ENCODE measurements at places on chromosomes 6 and 20.

DNA sequence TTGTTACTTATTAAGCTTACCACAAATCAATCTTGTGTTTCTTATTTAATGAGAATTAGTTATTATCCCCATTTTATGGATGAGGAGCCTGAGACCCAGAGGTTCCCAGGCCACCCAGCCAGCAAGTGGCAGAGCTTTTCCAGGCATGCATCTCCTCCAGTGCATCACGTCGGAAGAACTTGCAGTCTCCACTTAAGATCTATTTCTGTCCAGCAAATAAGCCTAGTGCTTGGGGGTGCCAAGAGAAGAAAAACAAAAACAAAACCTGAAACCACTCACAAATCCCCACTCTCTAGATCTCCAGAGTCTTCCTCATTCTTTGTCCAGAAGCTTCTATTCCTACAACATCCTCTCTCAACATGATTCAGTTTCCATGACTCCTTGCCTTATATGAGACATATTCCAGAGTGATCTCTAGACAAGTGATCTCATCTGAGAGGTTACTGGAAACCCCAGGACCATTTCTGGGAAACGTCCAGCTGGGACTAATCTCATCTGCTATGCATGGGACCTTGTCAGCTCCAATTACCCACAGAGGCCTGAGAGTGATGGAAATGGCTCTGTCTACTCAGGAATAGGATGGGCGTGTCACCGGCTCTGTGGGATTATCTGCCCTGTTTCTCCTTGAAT is 4.1 kb downstream of the GUCA1B start:
- DNase-seq, result no peak

DNA sequence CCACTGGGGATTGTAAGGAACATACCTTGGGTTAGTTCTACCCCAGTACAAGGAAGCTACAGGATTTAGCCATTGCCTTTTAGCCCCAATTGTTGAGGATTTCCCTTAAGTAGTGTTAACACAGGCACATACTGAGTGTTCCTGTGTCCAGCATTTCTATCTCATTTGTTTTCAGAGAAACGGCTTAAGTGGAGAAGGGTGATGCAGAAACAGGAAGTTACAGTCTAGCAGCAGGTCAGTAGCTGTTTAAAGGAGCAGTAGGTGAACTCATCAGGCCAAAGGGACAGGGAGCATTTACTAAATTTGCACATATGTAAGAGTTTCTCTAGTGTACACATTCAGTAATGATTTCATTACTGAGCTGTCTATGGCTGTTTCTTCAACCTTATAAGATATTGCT is 644.2 kb upstream of the GJE1 start:
- no peak for DNase-seq

DNA sequence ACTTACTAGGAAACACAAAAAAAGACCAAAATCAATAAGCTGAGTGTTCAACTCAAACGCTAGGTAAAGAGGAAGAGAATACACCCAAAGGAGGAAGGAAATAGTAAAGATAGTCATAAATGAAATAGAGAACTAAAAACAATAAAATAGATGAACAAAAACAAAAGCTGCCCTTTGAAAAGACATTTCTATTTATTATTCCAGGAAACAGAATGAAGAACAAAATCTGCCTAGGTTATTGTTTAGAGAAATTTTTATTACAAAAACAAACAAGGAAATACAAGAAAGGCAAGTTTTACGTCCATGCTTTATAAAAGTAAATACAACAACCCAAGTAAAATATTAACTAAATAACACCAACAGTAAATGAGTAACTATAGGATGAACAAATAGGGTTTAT is 20.1 kb downstream of the HLA-DMB start:
- no peak for DNase-seq

- no peak for DNase-seq
Measured at GRCh38 chr6:98924647-98925046, 23.1 kb downstream of the FBXL4 start.

DNA sequence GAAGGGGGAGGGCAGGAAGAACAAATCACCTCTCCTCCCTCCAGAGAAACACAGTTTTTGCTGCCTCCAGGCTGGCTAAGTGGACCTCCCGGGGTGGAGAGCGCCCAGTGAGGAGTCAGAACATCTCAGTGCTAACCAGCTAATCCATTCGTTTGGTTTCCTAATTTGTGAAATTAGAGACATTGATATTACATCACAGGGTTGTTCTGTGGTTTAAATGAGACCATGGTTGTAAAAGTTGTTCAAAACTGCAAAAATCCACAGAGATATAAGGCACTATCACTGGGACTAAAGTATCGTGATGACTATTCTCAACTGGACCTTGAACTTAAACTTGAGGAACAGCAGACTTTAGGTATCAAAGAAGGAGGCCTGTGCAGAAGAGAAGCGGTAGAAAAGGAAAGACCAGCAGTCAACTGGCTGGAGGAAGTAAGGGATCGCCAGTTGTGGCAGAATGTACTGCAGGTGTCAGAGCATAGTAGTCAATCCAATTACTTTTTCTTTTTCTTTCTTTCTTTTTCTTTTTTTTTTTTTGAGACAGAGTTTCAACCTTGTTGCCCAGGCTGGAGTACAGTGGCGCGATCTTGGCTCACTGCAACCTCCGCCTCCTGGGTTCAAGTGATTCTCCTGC is 33.9 kb downstream of the RIPOR2 start:
- DNase-seq, result no peak

DNA sequence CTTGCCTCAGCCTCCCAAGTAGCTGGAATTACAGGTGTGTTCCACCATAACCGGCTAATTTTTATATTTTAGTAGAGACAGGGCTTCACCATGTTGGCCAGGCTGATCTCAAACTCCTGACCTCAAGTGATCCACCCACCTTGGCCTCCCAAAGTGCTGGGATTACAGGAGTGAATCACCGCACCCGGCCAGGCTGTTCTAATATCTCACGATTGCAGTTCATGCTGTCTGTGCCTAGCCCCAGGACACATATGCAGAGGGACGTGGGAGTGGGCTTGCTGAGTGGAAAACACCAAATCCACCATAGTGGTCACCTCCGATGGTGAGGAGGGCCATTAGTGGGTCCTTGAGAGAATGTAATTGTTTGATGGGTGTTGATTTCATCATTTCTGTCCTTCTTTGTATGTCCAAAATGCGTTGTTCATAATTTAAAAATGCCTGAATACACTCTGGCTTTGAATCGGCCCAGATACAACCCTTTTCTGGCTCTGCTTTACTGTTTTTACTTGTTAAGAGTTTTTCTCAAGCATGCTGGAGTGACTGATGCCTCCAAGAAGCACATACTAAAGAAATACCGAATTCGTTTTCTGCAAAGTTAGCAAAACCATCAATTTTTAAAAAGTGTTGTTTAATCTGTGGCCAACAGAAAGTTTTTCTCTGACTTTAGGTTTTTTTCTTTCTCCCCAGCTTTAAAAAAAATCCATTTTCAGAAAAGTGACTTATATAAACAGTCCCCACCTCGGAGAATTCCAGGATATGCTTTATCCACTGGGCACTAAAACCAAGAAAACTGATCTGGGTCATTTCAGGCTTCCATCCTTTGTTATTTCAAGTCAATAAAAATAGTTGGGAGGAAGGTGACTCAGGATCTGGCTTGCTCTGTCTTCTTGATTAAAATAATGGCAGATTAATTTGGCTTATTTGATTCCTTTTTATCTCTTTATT is 18.8 kb upstream of the RALGAPA2 start:
- DNase-seq, result no peak

DNA sequence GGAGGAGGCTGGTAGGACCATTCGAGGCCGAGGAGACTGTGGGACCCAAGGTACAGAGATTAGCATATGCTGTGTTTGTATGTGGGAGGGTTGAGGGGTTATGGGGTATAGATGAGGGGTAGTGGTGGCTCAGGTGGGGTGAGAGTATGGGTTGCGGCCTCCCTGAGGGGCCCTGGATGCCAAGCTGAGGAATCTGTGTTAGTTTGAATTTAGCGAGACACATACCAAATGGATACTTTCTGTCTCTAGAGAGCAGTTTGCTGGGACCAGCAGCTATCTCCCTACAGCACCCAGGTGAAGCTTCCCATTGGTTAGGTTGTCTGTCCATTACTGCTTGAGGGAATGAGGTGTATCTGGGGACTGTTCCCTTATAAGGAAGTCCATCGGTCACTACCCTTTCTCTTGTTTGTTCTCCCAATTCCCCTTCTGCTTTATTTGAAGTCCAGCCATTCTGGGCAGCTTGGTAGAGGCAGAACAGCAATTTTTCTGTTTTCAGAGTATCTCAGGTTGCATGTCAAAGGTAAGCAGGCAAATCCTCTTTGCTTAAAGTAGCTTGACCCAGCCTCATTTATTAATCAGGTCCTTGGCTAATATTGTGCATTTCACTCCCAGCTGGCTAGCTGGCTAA is 15.2 kb downstream of the CHMP4B start:
- DNase-seq, result no peak

DNA sequence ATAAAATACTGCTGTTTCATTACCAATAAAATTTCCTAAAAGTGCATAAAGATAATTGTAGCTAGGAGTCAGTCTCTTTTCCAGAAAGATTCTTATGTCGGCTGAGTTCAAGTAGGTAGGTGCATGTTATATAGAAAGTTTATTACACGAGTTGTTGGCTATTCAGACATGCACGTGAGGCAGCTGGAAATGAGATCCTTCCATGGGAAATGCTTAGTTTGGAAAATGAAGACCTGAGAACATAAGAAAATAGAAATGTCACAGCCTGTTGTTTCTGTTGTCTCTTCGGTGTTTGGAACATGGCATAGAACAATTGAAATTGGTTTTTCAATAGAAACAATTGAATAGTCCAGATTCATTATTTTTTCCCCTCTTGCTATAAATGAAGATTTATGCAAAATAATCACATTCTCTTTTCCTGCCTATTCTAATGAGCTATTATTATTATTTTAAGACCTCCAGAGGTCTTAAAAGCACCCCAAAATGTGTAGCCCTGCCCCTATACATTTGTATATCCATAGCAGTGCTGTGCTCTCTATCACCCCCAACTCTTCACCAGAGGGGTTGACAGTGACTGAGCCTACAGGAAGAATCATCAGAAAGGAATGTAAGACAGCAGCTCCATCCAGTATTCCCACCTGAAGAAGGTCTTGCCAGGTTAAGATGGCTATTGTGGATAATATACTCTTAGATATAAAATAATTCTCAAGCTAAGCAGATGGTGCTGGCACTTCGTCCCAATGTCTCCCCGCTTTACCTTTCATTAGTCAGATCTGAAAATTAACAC is 82.2 kb downstream of the ZDHHC14 start:
- no peak for DNase-seq

DNA sequence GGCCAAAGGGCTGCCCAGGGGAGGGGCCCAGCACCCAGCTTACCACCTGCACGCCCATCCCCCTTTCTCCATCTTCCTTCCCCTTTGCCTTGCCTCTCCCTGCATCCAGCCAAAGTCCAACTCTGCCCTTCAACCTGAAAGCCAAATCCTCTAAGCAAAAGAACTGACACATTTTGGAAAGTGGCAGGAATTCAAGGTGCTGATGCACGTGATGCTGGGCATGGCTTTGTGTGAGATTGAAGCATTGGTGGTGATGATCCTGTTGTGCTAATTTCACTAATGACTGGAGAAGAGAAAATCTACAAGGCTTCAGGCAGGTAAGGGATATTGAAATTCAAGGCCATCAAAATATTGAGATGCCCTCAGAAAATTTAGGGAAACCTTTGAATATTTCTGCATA is 23.3 kb downstream of the SYNDIG1 start:
- no peak for DNase-seq

- no peak for DNase-seq
Measured at GRCh38 chr20:13777171-13777601, 7.5 kb downstream of the ESF1 start.

- DNase-seq, result no peak
Measured at GRCh38 chr6:36676141-36677058, 2.1 kb upstream of the CDKN1A start.

GRCh38 chr6:10463491-10464481 is 48.9 kb upstream of the TFAP2A start:
- no peak for DNase-seq

GRCh38 chr6:116476002-116476678 is 15.0 kb downstream of the CALHM6 start:
- DNase-seq, result no peak

DNA sequence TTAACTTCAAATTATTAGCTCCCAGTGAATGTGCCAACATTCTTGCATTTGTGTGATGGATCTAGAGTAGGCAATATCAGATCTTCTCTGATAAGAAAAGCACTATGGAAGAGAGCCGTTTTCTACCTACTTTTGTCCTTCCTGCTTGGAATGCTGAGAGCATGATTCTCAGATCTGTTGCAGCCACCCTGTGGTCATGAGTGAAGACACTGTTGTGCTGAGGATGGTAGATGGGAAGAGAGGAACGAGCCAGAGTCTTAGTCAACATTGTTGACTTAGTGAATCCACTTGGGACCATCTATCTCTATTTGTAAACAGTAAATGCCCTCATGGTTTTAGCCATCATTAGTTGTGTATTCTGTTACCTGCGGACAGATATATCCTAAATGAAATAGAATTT is 202.6 kb downstream of the CD109 start:
- DNase-seq, result no peak

GRCh38 chr6:8387942-8388437 is 47.4 kb downstream of the SLC35B3 start:
- DNase-seq, result no peak

GRCh38 chr6:54473328-54473727 is 165.1 kb downstream of the TINAG start:
- DNase-seq, result no peak

- DNase-seq, result no peak
Measured at GRCh38 chr20:38113401-38114325, 51.4 kb downstream of the TGM2 start.

GRCh38 chr6:117311310-117311709 is 46.0 kb downstream of the VGLL2 start:
- no peak for DNase-seq

DNA sequence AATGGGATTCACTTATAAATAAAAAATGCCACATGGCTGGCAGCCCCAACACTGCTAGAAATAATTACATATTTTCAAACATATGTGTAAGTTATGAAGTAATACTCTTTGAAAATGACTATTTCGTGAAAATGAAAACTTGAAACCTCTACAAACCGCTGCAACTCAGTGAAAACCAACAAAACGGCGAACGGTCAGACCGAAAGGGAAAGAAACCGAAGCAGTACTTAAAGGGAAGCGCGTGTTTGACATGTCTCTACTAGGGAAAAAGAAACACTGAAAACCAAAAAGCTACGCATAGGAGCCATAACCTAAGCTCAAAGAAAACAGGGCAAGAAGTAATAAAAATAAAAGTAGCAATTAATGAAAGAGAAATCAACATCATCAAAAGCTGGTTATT is 121.0 kb upstream of the GGTLC1 start:
- DNase-seq, result no peak

GRCh38 chr20:50121858-50122271 is 8.9 kb upstream of the UBE2V1 start:
- DNase-seq, result no peak
